ENCODE measurements at places on chromosomes 16 and 17. TPM values are rescaled to one million over a fixed set of nuclear protein-coding genes. Genes with fewer than 3 reads are reported as not detected.

- H3K27me3 ChIP-seq: no peaks in the 10 kb centered on the region
- DNase-seq: no peak
- no peaks in the 10 kb centered on the region for H3K36me3 ChIP-seq
- H3K27ac ChIP-seq: no peak overlapping the region
- H3K4me1 ChIP-seq: no peaks in the 10 kb centered on the region
Measured at GRCh38 chr17:44607836-44608690, 48.2 kb upstream of the MEIOC start.

DNA sequence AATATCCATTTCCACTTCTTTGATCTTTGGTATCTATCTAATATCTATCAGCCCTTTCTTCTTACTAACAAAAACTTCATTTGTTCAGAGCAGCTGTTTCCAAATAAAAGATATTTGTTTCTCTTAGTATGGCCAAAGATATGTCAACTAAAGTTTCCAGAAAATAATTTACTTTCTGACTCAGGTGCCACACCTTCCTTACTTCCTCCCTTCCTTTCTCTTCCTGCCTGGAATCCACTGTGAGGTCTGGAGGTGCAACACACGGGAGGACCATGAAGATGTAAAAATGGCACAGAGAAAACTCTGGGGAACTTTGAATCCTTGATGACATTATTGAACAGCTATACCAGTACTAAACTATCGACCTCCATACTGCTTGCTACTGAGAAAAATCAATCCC, 14.0 kb downstream of the MED13 start:
- no peaks in the 10 kb centered on the region for H3K4me1 ChIP-seq
- no peak overlapping the region for H3K4me3 ChIP-seq
- peaks cover 6% of the 10 kb centered on the region for H3K36me3 ChIP-seq
- H3K27ac ChIP-seq: peak overlapping the region; percentile 20
- no peaks in the 10 kb centered on the region for H3K27me3 ChIP-seq
- DNase-seq: no peak

GRCh38 chr16:48193846-48194245, 38.1 kb upstream of the ABCC12 start:
- H3K27ac ChIP-seq: no peak overlapping the region
- no peak overlapping the region for H3K4me3 ChIP-seq
- no peak for DNase-seq
- H3K4me1 ChIP-seq: no peaks in the 10 kb centered on the region

DNA sequence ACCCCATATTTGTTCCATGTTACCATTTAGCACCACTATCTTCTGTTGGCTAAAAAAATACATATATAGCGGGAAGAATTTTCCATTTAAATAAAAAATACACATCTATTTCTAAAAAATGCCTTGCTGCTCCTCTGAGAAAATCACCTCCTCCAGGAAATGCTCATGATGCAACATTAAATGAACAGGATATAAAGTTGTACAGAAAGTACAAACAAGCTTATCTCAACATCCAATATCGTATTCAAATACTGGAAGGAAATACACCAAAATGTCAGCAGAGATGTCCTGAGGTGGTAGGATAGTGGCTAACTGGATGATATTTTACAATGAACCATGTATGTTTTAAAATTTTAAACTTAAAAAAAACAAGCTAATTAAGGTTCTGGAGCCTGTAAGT, 21.3 kb downstream of the GNA13 start:
- no peak overlapping the region for H3K27ac ChIP-seq
- no peaks in the 10 kb centered on the region for H3K27me3 ChIP-seq

GRCh38 chr17:16446338-16446983, 31.1 kb downstream of the TRPV2 start:
- DNase-seq: no peak
- H3K27ac ChIP-seq: no peak overlapping the region
- H3K27me3 ChIP-seq: no peaks in the 10 kb centered on the region
- peaks cover 5% of the 10 kb centered on the region for H3K36me3 ChIP-seq
- no peaks in the 10 kb centered on the region for H3K4me1 ChIP-seq

GRCh38 chr16:67446968-67447507, 16.1 kb downstream of the HSD11B2 start:
- no peaks in the 10 kb centered on the region for H3K36me3 ChIP-seq
- DNase-seq: no peak
- peaks cover 61% of the 10 kb centered on the region for H3K4me1 ChIP-seq
- peak overlapping the region; percentile 73 for H3K27ac ChIP-seq

DNA sequence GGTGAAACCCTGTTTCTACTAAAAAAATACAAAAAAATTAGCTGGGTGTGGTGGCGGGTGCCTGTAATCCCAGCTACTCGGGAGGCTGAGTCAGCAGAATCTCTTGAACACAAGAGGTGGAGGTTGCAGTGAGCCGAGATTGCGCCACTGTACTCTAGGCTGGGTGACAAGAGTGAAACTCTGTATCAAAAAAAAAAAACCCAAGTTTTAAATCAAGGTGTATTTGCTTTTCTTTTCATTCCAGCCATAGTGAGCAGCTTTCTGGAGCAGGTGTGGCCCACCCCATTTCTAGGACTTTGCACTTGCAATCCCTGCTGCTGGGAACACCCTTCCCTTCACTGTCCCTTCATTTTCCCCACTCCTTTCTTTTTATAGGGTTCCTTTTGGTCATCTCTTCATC, 28.8 kb downstream of the TMEM238L start:
- H3K27me3 ChIP-seq: no peaks in the 10 kb centered on the region
- no peaks in the 10 kb centered on the region for H3K4me1 ChIP-seq
- no peaks in the 10 kb centered on the region for H3K36me3 ChIP-seq
- H3K27ac ChIP-seq: peak overlapping the region; percentile 90

DNA sequence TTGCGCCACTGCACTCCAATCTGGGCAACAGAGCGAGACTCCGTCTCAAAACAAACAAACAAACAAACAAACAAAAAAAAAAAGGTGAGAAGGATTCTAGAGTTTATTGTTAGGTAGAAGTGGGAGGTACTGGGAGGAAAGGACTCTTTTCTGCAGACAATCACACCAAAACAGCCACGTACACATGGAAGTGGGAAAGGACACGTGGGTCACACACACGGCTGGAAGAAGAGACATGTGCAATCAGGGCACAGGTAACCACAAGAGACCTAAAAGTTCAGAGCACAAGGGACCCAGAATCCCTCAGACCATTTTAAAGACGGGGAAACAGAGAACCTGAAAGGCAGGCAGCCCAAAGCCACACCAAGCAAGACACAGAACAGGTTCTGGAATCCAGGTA, 20.5 kb downstream of the XYLT1 start:
- H3K4me1 ChIP-seq: no peaks in the 10 kb centered on the region
- no peak overlapping the region for H3K4me3 ChIP-seq
- no peak for DNase-seq
- H3K36me3 ChIP-seq: no peaks in the 10 kb centered on the region
- no peaks in the 10 kb centered on the region for H3K27me3 ChIP-seq

- peak overlapping the region; percentile 50 for H3K4me3 ChIP-seq
- H3K27ac ChIP-seq: no peak overlapping the region
- H3K4me1 ChIP-seq: peaks cover 53% of the 10 kb centered on the region
- peaks cover 49% of the 10 kb centered on the region for H3K27me3 ChIP-seq
- DNase-seq: peak; percentile 44
- H3K36me3 ChIP-seq: no peaks in the 10 kb centered on the region
Measured at GRCh38 chr17:8122422-8122923, 1.4 kb downstream of the HES7 start.

- no peaks in the 10 kb centered on the region for H3K36me3 ChIP-seq
- H3K4me3 ChIP-seq: no peak overlapping the region
- H3K27ac ChIP-seq: no peak overlapping the region
- H3K27me3 ChIP-seq: no peaks in the 10 kb centered on the region
Measured at GRCh38 chr17:33389504-33390135, 96.5 kb upstream of the ASIC2 start.

GRCh38 chr17:32141258-32141657, 1.0 kb upstream of the RHOT1 start:
- no peaks in the 10 kb centered on the region for H3K27me3 ChIP-seq
- H3K36me3 ChIP-seq: no peaks in the 10 kb centered on the region
- H3K4me3 ChIP-seq: peak overlapping the region; percentile 90
- no peaks in the 10 kb centered on the region for H3K4me1 ChIP-seq

DNA sequence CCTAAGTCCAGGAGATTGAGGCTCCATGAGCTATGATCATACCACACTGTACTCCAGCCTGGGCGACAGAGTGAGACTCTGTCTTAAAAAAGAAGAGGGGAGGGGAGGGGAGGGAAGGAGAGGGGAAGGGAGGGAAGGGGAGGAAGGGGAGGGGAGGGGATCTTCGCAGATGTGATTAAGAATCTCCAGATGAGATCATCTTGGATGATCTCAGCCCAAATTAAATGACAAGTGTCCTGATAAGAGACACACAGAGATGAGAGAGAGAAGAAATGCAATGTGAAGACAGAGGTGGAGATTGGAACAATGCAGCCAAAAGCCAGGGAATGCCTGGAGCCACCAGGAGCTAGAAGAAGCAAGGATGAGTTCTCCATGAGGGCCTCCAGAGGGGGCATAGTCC, 70.1 kb downstream of the EMP2 start:
- no peak for DNase-seq
- H3K4me1 ChIP-seq: no peaks in the 10 kb centered on the region

- H3K4me1 ChIP-seq: peaks cover 3% of the 10 kb centered on the region
- no peak for DNase-seq
- H3K4me3 ChIP-seq: peak overlapping the region; percentile 74
- no peaks in the 10 kb centered on the region for H3K36me3 ChIP-seq
- H3K27ac ChIP-seq: peak overlapping the region; percentile 93
- H3K27me3 ChIP-seq: no peaks in the 10 kb centered on the region
Measured at GRCh38 chr17:70169709-70170597, 621 bp downstream of the KCNJ2 start.

GRCh38 chr17:73192206-73192893, 505 bp upstream of the COG1 start:
- peak overlapping the region; percentile 97 for H3K4me3 ChIP-seq
- DNase-seq: peak; percentile 72
- peak overlapping the region; percentile 92 for H3K27ac ChIP-seq
- peaks cover 4% of the 10 kb centered on the region for H3K4me1 ChIP-seq

GRCh38 chr17:68482576-68483041, 25.3 kb upstream of the WIPI1 start:
- H3K36me3 ChIP-seq: no peaks in the 10 kb centered on the region
- H3K4me3 ChIP-seq: no peak overlapping the region
- no peaks in the 10 kb centered on the region for H3K27me3 ChIP-seq
- H3K4me1 ChIP-seq: no peaks in the 10 kb centered on the region

- no peak overlapping the region for H3K27ac ChIP-seq
- H3K4me3 ChIP-seq: no peak overlapping the region
- no peak for DNase-seq
- H3K27me3 ChIP-seq: no peaks in the 10 kb centered on the region
Measured at GRCh38 chr16:8714174-8714573, 39.8 kb downstream of the ABAT start.

DNA sequence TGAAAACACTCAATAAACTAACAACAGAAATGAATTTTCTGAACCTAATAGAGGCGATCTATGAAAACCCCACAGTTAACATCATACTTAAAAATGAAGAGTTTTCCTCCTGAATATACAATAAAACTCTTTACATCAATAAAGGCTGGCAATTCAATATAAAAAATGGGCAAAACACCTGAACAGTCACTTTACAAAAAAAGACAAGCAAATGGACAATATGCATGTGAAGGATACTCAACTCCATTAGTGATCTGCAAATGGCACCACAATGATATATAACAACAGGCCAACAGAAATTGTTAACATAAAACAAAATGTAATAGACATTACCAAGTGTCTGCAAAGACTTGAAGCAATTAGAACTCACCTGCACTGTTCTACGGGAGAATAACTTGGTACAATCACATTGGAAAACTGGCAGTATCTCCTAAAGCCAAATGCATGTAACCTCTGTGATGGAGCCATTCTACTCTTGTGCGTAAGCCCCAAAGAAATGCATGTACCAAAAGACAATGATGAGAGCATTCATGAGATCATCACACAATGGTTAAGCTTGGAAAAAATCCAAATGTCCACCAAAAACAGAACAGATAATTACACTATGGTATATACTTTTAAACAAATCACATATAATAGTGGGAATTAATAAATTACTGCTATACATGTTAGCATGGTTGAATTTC, 433.4 kb upstream of the MAF start:
- no peaks in the 10 kb centered on the region for H3K36me3 ChIP-seq
- DNase-seq: no peak
- no peak overlapping the region for H3K27ac ChIP-seq
- no peaks in the 10 kb centered on the region for H3K27me3 ChIP-seq

DNA sequence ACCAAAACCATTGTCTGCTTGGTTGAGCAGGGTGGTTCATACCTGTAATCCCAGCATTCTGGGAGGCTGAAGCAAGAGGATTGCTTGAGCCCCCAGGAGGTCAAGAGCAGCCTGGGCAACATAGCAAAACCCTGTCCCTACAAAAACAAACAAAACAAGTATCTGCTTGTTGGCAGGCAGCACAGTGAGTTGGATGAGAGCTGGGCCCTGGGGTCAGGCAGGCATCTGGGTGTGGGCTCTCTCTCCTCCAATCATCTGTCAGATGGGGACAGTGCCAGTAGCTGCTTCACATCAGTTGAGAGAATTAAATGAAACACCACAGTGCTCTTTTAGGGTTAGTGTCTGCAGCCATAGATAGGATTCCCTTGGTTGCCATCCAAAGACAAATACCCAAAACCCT, 5.8 kb downstream of the ARMC7 start:
- H3K36me3 ChIP-seq: no peaks in the 10 kb centered on the region
- H3K4me3 ChIP-seq: no peak overlapping the region
- no peak for DNase-seq
- H3K4me1 ChIP-seq: peaks cover 8% of the 10 kb centered on the region
- no peak overlapping the region for H3K27ac ChIP-seq
- H3K27me3 ChIP-seq: no peaks in the 10 kb centered on the region

GRCh38 chr17:8532021-8532420, 96.3 kb downstream of the NDEL1 start:
- no peaks in the 10 kb centered on the region for H3K27me3 ChIP-seq
- DNase-seq: peak; percentile 53
- H3K36me3 ChIP-seq: no peaks in the 10 kb centered on the region
- no peak overlapping the region for H3K4me3 ChIP-seq
- no peak overlapping the region for H3K27ac ChIP-seq

DNA sequence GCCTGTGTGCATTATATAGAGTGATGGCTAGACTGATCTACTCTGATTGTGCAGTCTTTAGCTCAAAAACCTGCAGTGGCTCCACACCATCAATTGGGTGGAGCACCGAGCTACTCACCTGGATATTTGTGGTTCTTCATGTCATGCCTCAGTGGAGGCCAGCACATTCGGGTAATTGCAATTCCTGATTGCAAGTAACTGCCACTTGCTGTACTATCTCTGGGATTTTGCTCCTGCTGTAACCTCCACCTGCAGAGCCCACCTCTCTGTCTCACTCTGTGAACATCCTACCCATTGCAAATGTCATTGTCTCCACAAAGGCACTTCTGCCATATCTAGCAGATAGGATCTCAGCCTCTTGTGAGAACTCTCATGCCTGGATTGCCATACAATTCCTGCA, 1.7 kb upstream of the CCL1 start:
- no peaks in the 10 kb centered on the region for H3K27me3 ChIP-seq
- H3K4me1 ChIP-seq: no peaks in the 10 kb centered on the region
- no peak overlapping the region for H3K27ac ChIP-seq
- H3K36me3 ChIP-seq: no peaks in the 10 kb centered on the region
- no peak overlapping the region for H3K4me3 ChIP-seq
- DNase-seq: no peak

The KRTAP2-2 gene
- not detected for total RNA-seq

The SLC35G6 gene
- not detected for total RNA-seq

The CPHXL2 gene
- total RNA-seq: not detected

The KRT15 gene
- 5.8 TPM for total RNA-seq

Measured in colonic mucosa (tissue), 4 donors.